ENCODE measurements at places on chromosomes 4 and X.

DNA sequence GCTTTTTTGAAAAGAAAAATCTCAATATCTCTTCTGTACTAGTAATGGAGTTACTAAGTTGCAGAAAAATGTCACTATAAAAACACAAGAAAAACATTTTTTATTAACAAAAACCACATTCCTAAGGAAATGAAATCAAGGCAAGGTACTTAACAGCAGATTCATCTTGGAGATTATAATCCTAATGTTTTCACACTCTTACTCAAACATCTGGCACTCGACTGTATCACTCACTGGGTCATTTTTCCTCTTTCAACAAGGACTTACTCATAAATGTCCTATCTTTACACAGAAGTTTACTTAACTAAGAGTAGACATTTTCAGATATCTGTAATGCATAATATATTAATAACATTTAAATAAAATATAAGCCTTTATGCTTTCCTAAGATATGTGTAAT, 216.6 kb downstream of the NR3C2 start:
- DNase-seq: no peak

DNA sequence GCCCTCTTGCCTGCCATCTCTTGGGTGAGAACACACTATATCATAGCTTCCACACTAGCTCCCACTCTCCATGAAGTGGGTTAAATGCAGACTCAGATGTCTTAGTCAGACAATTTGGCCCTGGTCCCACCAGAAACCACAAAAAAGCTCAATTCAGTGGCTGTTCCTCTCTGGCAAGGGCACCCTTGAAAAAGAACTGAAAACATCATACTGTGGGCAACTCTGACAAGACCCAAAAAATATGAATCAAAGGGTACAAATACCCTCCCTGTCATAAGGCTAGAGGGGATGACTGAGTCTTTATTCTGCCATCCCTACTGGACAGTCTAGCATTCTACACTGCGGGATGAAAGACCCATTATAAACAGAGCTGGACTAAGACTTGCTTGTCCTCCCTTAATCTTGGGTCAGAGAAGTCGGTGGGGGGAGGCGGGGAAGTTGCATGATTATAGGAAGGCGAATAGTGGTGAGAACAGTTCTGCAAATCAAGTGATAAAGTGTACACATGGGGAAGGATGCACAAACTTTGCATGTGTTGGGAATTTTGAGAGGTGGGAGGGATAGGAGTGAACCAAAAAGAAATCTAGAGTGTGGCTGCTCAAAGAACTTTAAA, 172.1 kb downstream of the OPHN1 start:
- DNase-seq: no peak

- DNase-seq: no peak
These were observed 49.7 kb downstream of the HTT start for GRCh38 chr4:3124070-3124767.

DNA sequence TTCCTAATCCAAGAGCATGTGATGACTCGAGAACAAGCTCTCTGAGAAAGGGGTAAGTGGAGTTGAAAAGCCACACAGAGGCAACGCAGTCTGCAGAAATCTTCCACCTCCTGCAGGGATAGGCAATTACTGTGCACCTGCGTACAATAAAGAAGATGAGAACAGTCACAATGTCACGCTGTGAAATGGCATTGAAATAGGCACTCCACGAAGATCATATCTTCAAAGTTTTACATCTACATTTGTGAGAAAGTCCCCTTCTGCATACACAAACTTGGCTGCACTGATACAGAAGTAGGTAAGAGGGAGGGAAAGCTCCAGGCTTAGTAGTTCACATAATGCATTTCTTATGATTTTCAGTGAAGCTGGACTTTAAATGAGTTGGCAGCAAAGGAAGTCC, 27.1 kb downstream of the DDX60L start:
- DNase-seq: no peak

GRCh38 chr4:6095023-6095752, 77.0 kb upstream of the C4orf50 start:
- DNase-seq: no peak

- no peak for DNase-seq
These were observed 77.7 kb upstream of the DHX15 start for GRCh38 chr4:24662056-24662455.

GRCh38 chr4:43853565-43854264, 594.9 kb downstream of the KCTD8 start:
- DNase-seq: no peak

DNA sequence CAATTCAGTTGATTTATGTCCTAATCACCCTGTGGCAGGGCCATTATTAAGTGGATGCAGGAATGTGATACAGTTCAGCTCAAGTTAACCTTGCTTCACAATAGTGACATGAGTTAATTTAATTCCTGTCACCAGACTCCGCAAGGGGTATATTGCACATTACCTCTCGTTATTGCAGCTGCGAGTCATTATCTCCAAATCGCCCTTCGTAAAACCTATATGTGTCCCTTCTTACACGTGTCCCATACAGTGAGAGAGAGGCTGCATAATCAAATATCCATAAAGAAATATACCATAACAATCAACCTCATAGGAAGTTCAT, 369.9 kb upstream of the ANXA10 start:
- DNase-seq: no peak

GRCh38 chrX:110403441-110404238, 45.0 kb downstream of the RTL9 start:
- DNase-seq: no peak

- no peak for DNase-seq
These were observed 67.3 kb upstream of the PRPS1 start for GRCh38 chrX:107560980-107561379.

DNA sequence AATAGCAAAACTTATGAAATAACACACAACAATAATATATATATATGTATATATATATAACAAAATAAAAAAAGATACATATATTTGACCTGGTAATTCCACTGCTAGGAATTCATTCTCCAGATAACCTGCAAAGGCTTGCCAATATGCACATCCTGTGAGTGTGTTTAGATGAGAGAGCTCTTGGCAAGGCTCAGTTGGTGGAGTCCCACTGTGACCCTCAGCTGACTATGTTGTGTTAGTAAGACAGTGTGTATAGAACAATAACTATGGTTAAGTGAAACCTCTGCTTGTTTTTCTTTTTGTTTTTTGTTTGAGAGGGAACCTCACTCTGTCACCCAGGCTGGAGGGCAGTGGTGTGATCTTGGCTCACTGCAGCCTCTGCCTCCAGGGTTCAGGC, 39.5 kb upstream of the RBMX start:
- no peak for DNase-seq

GRCh38 chr4:67320645-67321044, 224.7 kb downstream of the CENPC start:
- no peak for DNase-seq

DNA sequence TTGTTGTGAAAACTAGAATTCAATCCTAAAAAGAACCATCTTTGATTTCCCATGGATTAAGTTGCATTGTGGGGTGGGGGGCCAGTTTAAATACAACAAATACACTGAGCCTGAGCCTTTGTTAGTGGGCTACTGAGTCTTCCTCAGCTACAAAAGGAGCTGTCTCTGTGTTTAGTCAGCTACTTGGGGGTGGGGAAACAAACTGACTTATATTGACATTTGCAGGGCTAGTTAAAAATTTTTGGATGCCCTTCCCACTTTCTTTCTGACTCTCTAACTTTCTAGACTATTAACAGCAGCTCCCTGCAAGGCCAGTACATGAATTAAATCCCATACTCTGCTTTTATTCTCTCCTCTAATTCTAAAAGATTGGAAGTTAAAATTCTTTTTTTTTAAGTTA, 32.5 kb upstream of the FHDC1 start:
- no peak for DNase-seq

GRCh38 chr4:145044341-145044740, 53.7 kb downstream of the ANAPC10 start:
- DNase-seq: no peak

DNA sequence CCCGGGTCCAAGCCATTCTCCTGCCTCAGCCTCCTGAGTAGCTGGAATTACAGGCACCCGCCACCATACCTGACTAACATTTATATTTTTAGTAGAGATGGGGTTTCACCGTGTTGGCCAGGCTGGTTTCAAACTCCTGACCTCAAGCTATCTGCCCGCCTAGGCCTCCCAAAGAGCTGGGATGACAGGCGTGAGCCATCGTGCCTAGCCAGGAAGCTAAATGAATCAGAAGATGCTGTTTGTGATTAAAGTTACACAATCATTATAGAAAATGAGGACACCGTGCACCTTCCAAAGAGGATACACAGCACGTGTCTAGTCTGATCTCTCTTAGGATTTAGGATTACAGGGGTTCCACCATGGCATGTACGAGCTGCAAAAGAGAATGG, 99.6 kb downstream of the DHRSX start:
- DNase-seq: no peak

DNA sequence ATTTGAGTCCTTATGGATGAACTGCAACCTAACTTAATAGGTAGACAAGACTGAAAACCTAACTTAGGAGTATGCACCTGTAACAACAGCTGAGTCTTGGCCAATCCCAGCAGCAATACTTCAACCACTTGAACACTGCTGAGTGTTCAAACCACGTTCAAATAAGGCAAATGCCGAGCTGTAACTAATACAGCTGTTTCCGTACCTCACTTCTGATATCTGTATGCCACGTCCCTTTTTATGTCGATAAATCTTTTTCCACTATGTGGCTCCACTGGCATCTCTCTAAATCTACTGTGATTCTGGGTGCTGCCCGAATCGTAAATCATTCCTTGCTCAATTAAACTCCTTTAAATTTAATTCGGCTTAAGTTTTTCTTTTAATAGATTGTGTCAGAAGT, 459.7 kb downstream of the INPP4B start:
- no peak for DNase-seq

DNA sequence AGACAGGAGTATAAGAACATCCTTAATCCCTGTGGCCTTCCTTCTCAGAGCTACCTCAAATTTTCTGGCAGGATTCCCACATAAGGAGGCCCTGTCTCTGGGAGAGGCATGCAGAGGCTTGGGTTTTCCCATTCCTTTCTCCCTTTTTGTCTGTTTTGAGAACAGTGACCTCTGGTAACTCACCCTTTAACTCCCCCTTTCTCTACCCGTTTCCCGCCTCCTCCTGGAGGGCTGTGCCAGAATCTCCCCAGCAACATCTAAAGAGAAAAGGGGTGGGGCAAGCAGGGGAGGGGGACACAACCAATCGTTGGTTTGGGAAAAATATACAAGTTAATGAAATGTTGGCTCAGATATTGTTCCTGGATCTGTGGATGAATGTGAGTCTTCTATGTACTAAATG, 303.7 kb upstream of the IRS4 start:
- no peak for DNase-seq

- no peak for DNase-seq
These were observed 4.2 kb upstream of the LEF1 start for GRCh38 chr4:108172753-108173598.

DNA sequence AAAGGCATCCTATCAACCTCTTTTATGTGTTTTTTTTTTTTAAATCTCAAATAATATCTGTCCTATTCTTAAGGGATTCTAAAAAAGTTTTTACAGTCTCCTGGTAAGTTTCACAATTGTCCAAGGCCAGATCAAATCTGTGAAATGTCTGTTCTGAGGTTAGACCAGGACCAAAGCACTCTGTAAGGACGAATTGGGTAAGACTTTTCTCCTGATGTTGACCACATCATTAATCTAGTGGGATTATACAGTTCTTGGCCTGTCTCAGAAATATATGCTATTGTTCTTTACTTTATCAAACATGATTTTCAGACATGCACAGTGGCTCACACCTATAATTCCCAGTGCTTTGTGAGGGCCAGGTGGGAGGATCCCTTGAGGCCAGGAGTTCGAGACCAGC, 45.8 kb upstream of the TMEM131L start:
- no peak for DNase-seq

DNA sequence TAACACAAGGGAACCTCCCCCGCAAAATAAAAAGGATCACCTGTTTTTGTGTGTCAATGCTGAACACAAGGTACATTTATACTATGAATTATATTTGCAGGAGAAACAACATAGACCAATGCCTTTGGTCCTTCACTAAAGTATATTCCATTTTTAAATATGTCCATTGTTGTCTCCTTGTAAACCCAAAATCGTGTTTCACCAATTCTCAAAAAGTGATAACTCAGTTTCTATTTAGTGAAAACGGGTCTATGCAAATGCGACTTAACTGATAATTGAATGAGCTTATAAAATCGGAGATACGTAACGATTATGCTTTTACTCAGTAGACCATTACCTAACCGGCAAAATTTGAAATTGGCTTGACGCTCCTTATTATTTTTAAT, 2.1 kb downstream of the BRWD3 start:
- DNase-seq: no peak

DNA sequence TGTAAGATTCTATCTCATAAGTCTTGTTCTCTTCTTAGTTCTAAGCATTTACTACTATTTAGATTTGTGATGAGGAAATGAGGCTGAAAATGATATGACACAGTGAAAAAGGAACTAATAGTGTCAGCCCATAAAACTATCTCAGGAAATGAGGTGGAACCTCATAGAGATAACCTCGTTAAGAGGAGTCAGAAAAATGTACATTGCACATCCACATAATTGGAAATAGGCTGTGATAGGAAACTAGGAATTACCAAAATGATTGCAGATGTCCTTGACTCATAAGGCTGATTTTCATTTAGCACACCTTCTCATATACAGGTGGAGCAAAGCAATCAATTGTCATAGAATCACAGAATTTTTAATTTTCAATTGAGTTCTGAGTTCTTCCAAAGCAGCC, 26.8 kb downstream of the ANXA10 start:
- DNase-seq: no peak

DNA sequence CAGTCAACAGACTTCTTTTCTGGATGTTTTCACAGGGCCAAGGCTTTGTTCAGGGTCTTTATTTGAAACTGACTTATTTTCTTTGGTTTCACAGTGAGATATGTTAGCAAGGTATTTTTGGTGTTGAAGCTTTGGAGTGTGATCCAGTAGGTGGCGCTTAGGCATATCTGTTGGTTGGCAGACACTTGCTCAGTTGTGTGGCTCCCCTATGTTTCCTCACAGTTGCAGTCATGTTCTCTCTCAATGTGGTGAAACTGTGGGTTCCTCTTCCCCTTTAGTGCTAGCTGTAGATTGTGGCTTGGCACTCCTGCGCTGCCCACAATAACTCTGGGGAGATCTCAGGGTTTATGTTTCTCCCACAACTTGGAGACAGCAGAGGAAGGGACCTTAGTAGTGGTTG, 460.8 kb downstream of the SLITRK2 start:
- DNase-seq: no peak

GRCh38 chrX:49174723-49175122, 3.0 kb downstream of the PLP2 start:
- no peak for DNase-seq

- no peak for DNase-seq
These were observed 119.1 kb upstream of the EPHA5 start for GRCh38 chr4:65789341-65789740.

DNA sequence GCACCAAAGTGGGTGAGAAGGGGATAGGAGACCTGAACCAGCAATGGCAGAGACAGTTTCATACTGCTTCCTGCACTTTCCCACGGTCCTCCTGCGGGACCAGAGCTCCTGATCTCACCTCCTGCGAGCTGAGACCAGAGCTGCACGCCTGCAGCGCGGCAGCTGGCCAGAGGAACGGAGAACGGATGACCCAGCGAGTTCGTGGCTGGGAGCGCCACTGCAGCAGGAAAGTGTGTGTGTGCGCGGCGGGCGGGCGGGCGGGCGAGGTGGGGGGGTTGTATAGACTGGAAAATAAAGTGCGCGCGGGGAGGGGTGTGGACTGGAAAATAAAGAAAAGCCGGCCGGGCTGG, 16.5 kb downstream of the MCF2 start:
- no peak for DNase-seq

- no peak for DNase-seq
These were observed 137.0 kb downstream of the RBM47 start for GRCh38 chr4:40492691-40493090.
